ENCODE measurements at places on chromosomes 5 and 9.

- DNase-seq: peak; percentile 53
Measured at GRCh38 chr9:119289740-119290433, 79.3 kb downstream of the BRINP1 start.

DNA sequence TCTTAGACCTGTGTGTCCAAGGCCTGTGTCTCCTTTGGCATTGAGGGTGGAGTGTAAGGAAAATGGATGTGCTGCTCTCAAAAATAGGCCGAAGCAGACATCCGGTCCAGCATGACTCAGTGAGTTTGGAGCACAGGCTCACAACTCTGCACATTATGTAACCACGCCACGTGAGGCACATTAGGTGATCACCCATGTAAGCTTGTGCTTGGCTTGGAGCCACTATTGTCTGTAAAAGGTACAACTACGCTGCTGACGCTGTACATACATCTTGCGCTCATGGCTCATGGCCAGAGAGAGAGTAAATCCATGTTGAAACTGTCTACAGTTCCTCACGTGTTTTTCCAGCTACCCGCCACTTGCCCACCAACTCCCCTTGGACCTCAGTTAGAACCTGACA, 177.5 kb downstream of the PDE4D start:
- DNase-seq: no peak

DNA sequence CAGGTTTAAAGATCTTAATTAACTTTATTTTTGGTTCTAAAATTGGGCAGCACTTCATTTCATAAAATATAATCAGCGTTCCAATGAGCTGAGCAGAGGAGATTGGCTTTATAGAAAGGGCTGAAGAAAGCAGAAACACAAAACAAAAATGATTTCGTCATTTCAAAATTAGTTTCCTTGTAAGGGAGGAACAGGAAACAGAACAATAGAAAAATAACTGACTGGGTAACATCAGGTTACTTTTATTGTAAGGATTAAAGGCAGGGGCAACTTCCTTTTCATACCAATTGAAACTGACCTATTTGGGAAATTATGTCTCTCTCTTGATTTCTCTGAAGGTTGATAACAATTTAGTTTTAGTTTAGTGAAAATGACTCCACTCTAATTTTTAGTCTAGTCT, 157.1 kb downstream of the ATP10B start:
- DNase-seq: no peak

GRCh38 chr9:74643303-74643923, 146.3 kb downstream of the RORB start:
- no peak for DNase-seq

- DNase-seq: no peak
Measured at GRCh38 chr9:71984831-71985281, 73.4 kb downstream of the C9orf85 start.

GRCh38 chr5:174300941-174301761, 255.6 kb downstream of the NSG2 start:
- DNase-seq: no peak

DNA sequence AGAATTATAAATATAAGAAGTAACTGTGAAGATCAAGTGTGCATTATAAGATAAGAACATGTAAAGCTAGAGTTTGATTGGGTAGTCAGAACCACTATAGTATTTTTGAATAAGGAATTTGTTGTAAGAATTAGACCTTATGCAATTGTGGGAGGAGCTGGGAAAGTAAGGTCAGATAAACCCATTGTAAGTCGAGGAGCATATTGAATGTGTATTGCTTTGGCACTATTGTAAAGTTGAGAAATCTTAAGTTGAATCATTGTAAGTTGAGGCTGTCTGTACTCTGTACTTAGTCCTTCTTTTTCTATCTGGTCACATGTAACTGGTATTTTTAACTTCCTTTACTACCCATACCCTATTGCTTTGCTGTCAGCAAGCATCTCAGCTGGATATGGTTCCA, 158.7 kb downstream of the CCDC171 start:
- DNase-seq: peak; percentile 51

DNA sequence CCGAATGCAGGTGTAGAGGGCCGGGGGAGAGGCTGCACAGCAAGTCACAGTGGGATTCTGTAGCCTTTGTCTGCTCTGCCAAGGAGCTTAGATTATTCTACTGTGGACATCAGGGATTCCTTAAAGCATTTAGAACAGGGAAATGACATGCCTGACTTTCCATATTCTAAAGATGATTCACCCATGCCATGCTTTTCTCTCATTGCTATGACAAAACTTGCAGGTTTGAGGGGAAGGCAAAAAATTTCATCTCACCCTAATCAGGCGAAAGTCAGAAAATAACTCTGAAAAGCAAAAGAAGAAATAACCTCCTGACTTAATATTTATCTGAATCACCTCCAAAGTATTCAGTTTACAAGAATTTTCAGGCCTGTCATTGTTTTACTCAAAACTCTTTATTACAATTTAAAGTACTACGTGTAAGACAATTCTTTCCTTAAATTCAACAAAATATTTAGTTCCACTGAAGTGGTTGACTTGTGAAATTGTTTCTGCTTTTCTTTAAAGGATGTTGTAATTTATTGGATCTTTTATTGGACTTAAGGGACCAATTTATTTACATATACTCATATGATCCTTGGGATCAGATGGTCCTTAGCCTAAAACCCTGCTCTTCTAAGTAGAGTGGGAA, 30.0 kb upstream of the GAS1 start:
- DNase-seq: peak; percentile 67

GRCh38 chr5:172009536-172010270, 3.3 kb upstream of the FBXW11 start:
- DNase-seq: peak; percentile 33

DNA sequence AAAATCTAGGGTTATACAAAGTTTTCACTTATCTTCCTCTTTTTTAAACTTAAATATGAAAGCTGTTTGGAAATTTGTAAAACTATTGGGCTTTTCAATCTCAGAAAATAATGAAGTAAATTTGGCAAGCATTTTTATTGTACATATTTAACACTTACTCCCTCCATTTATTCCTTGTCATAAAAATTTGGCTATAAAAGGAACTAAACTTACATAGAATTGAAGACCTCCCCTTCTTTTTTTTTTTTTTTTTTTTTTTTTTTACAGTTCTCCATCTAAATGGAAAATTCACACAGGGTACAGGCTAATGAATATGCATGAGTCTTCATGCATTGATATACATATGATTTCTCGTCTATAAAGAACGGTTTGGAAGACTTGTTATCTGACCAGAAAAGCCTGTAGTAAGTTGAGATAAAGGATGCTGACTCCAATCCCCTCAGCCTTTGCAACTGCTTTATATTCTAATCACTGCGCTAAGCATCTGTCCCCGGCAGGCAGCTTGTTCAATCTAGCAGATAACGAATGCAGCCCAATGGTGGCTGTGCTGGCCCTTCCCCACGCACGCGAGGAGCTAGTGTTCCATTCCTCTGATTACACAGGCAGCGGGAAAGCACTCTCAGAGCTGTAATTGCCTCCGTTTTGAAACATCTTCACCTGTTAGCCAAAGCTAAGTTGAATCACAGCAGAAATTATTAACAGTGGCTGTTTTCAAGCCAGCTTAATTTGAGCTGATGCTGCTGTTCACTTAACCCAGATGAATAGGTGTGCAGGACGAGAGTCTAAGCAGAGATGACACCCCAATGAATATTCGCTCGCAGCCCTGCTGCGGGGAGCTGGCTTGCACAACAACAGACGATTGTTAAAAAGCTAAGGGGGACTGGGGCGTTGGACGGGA, 453.8 kb upstream of the ZNF608 start:
- no peak for DNase-seq

DNA sequence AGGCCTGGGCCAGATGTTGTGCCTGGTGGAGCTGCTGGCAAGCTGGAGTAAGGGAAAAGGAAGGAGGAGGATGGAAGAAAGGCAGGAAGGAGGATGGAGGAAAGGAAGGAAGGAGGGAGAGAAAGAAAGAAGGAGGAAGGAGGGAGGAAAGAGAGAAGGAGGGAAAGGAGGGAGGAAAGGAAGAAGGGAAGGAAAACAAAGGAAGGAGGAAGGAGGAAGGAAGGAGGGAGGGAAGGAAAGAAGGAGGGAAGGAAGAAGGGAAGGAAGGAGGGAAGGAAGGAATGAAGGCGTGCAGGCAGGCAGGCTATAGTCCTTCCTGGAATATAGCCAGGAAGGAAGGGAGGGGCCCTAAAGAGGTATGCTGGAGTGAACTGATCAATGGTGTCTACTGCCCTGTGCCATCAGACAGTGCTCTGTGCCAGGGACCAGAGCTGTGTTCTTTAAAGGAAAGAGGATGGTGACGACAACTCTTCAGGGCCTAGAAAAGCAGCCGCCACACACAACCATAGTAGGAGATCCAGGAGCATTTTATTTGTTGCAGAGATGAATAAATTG, 61.4 kb upstream of the UBTD2 start:
- no peak for DNase-seq

GRCh38 chr5:65108786-65109743, 340.3 kb downstream of the CWC27 start:
- DNase-seq: peak; percentile 76

DNA sequence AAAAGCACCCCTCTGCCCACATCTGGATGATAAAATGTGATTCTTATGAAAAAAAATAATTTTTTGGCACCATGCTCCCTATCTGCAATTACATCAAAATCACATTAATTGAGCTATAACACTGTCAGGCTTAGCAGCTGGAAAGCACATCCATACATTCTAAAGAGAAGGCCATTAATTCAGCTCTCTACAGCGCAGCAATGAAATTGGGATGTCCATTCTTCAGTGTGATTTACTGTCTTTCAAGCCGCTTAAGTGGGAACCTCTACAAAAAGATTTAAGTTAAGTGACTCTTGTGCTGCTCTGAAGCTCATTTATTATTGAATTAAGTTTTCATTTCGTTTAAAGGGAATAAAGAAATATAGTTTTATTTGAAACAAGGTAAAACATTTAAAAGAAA, 171.3 kb downstream of the EBF1 start:
- no peak for DNase-seq

- peak; percentile 25 for DNase-seq
Measured at GRCh38 chr5:74556631-74557595, 83.6 kb downstream of the ENC1 start.

- no peak for DNase-seq
Measured at GRCh38 chr5:145633474-145633873, 201.7 kb downstream of the PRELID2 start.

DNA sequence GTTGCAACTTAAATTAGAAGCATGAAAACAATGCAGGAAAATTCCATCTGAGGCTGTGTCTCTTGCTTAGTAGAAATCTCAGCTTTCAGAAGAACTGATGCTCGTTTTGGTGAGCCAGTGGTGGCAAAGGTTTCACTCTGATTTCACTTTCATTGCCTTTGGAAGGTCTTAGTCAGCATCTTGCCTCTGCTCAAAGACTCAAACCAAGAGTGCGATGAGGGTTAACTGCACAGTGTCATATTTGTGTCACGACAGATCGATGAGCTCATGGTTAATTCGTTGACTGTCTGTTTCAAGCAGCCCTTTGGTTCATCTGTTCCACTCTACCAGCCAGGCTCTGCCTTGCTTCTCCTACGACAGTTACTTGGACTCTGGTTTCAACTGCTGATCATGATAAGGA, 331.3 kb upstream of the KIF2A start:
- no peak for DNase-seq

- DNase-seq: peak; percentile 62
Measured at GRCh38 chr9:105694848-105695581, 674 bp downstream of the TMEM38B start.

DNA sequence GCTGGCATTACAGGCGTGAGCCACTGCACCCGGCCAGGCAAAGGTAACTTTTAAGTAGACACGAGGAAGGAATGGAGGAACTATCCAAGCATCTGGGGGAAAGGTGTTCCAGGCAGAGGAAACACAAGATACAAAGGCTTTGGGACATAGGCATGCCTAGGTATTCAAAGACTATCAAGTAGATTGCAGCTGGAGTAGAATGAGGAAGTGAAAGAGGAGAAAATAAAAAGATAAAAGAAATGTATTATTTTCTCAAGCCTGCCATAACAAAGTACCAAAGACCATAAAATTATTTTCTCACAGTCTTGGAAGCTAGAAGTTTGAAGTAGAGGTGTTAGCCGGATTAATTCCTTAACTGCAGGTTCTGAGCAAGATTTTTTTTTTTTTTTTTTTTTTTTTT, 39.9 kb upstream of the GRIN3A start:
- DNase-seq: no peak

- DNase-seq: peak; percentile 31
Measured at GRCh38 chr5:113233606-113234005, 201.2 kb downstream of the TSSK1B start.

- DNase-seq: no peak
Measured at GRCh38 chr9:133843751-133844397, 105.7 kb upstream of the SARDH start.

- DNase-seq: no peak
Measured at GRCh38 chr9:81999806-82000205, 11.2 kb downstream of the SPATA31D1 start.

- peak; percentile 18 for DNase-seq
Measured at GRCh38 chr5:125491986-125492492, 745.6 kb upstream of the ZNF608 start.

GRCh38 chr9:95736370-95736769, 139.1 kb upstream of the ERCC6L2 start:
- DNase-seq: peak; percentile 14

- no peak for DNase-seq
Measured at GRCh38 chr5:127649018-127649439, at the start of gene CTXN3. Gene CTXN3, plus strand, starts transcription at chr5:127649082. Its CDS starts 8,440 bp downstream, at chr5:127657522.

DNA sequence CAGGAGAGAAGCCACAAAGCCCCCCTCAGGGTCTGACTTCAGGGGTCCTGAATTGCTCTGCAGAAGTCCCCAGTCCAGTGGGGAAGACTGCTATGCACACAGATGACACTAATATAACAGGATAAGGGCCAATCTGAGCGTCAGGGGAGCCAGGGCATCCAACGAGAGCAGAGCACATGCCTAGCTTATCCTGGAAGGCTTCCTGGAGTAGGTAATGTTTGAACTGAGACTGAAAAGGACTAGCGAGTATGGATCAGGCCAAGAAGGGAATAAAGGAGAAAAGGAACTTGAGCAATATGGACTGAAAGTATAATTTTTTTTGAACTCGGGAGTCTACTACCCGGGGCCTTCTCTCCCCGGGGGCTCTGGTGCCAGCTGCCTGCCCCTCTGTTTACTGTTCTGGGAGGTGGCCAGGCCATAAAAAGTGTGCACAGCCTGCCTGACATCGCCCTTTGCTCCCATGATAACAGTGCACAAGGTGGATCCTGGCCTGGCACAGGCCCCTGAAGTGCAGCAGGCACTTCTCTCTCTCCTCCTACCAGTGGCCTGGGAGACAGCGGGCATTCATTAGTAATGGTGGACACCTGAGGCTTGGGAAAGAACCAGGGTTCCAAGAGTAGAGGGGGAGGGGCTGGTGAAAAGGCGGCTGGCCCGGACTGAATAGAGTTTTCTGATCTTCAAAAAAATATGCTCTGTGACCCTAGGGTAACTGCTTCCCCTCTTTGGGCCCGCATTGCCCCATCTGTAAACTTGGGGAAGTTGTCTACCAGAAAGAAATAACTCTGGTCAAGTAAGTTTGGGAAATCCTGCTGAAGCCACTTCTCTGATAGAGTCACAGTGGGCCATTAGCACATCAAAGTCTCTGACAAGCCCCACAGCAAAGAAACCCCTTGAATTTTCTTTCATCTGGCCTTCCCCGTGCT, 4.6 kb upstream of the SLC6A7 start:
- DNase-seq: no peak

Measured in cardiac fibroblast (primary cell).